ENCODE measurements at places on chromosomes 1 and 21.

GRCh38 chr1:35559317-35559944 lies 1.8 kb downstream of the NCDN start:
- DNase-seq: no peak

GRCh38 chr1:18496497-18497235 lies 15.9 kb downstream of the KLHDC7A start:
- no peak for DNase-seq

GRCh38 chr1:115145226-115145625 lies 55.9 kb upstream of the TSPAN2 start:
- no peak for DNase-seq

DNA sequence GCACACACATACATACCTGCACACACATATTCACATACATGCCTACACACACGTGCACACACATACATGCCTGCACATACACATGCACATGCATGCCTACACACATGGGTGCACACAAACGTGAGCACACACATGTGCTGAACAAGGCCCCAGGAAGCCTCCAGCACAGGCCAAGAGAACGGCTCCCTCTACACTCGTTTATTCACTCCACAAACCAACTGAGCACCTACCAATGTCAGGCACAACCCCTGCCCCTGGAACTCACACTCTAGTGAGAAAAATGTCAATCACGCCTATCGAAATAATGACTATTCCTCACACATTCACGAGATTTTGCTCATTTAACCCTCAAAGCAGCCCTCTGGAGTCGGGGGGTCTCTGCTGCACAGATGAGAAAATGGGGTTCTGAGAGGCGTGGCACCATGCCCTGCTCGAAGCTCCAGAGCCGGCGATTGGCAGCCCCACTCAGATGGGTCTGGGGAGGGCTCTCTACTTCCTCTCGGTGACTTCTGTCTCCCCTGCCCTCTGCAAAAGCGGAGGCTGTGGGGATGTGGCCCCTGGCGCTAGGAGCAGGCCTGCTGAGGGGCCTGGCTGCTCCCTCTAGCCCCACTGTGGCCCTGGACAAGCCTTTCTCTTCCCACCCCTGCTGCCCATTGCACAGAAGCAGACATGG lies 90.2 kb upstream of the RUNX3 start:
- no peak for DNase-seq

- no peak for DNase-seq
Measured at GRCh38 chr1:164233149-164233548, 325.8 kb upstream of the PBX1 start.

DNA sequence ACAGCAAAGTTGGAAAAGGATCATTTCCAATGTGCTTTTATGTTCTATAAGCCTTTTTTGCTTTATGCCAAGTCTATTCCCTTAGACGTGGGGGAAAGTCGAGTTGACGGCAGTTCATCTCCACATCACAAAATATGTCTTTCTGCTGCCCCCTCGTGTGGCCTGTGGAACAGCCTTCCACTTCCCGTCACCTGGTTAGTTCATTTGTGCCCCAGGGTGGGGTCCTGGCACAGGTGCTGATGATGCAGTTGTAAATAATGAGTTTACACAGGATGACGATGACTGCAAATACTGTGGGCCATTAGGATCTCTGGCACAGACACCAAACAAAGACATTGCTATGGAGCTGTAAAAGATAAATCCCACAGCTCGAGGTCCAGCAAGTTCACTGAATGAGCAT lies 10.0 kb upstream of the OTUD3 start:
- DNase-seq: no peak

- DNase-seq: no peak
Measured at GRCh38 chr1:228367798-228368791, 38.5 kb downstream of the TRIM11 start.

- no peak for DNase-seq
Measured at GRCh38 chr1:17207046-17207445, 2.1 kb downstream of the PADI1 start.

DNA sequence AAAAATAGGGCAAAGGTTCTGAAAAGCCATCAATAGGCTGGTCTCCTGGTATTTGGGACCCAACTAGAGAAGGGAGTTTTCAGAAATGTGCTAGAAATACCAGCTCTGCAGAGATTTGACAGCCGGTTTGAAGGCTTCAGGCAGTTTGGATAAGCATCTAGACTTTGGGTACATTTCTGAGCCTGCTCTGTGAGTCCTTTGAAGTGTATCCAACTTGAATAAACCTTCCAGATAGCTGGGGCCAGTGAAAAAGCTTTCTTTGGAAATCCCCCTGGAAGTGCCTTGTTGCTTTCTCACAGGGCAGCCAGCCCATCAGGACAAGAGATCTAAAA lies 6.4 kb upstream of the PEF1 start:
- DNase-seq: no peak

- DNase-seq: no peak
Measured at GRCh38 chr1:16133007-16133961, 22.6 kb downstream of the EPHA2 start.

- no peak for DNase-seq
Measured at GRCh38 chr21:21662776-21663175, 664.6 kb downstream of the NCAM2 start.

DNA sequence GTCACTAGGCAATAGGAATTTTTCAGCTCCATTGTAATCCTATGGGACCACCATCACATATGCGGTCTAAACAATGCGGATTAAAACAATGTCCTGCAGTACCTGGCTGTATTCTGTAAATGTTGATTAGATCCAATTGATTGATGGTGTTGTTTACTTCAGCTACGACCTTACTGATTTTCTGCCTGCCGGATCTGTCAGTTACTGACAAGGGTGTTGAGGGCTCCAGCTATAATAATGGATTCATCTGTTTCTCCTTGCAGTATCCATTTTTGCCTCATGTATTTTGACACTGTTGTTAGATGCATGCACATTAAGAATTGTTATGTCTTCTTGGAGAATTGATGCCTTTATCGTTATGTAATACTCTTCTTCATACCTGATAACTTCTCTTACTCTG lies 39.0 kb downstream of the RAP1A start:
- DNase-seq: no peak

DNA sequence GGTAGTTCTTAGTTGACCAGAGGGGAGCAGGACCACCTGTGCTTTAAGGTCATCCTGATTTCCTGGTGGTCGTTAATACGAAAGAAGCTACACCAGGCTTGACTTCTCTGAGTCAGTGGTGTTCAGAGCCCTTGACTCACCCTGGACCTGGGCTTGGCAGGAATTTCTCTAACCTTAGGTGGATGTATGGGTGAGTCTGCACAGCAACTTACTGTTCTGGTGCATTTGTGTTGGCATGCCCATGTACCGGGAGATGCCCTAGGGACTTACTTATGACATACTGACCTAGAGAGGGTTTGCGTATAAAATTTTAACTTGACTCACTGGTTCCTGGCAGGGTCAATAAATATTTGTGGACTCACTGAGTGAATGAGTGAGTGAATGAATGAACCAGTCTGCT lies 304.6 kb downstream of the DISC1 start:
- DNase-seq: no peak
